ENCODE measurements at places on chromosomes 5 and 9.

- no peak for DNase-seq
Measured at GRCh38 chr5:5188376-5189050, 48.4 kb downstream of the ADAMTS16 start.

DNA sequence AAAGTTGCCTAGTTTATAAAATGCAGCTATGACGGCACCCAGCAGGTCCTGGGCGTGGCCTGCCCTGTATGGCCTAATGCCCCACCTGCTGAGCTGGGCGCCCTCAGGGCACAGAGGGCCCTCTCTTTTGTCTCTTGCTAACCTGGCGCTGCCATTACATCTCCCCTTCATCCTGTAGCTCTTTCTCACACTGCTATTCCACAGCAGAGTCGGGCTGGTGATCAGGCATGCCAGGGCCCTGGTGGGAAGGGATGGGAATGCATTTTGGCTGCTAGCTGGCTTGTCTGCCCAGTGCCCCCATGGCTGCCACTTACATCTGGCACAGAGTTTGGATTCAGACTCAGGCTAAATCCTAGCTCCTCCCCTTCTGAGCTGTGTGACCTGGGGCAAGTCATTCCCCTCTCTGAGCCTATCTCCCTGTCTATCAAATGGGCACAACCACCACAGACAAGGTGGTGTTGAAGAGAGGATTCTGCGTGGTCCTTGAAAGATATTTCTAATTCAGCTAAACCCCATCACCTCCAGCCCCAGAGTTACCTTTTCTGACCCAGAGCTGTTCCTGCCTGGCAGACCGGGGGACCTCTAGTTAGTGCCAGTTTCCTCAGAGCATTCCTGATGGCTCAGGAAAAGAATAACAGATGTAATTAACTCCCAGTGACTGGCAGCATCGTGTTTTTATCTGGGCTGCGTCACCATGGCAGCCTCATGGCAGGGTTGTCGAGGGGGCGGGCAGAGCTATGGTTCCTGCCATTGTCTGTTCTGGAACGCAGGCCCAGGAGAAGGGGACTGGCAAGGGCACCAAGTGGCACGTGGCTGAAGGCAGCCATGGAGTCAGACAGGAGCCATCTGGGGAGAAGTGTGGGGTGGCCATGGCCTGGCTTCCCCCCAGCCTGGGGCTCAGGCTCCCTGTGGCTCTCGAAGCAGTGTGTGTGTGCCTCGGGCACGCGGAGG, 6.3 kb downstream of the PRR7 start:
- DNase-seq, result no peak

- no peak for DNase-seq
Measured at GRCh38 chr5:154517181-154517580, 39.2 kb upstream of the HAND1 start.

DNA sequence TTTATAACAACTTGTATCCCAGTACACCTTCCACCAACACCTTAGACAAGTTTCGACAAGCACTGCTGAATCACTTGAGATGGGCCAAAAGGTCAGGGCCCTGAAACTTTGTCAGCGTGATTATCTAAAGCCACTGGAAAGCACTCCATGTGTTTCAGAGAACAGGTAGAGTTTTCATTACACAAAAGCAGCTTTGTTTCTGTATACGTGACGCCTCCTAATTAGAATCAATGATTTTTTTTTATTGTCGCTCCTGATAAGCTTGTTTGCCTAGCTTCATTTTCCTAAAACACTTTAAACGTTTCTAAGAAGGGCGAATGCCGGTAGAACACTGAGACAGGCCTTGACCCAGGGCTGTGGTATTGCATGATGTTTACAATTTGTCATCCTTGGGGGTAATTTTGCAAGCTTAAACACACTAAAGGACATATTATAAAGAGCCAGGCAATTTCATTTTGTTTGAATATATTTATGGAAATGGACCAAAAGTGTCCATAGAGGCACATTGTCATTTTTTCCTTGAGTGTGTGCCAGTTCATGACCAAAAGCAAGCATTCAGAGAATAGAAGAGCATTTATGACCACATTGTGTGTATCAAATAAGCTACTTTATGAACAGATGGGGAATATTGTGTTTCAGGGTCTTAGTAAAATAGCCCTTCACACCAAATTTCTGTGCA, 193.6 kb downstream of the GLIS3 start:
- no peak for DNase-seq

DNA sequence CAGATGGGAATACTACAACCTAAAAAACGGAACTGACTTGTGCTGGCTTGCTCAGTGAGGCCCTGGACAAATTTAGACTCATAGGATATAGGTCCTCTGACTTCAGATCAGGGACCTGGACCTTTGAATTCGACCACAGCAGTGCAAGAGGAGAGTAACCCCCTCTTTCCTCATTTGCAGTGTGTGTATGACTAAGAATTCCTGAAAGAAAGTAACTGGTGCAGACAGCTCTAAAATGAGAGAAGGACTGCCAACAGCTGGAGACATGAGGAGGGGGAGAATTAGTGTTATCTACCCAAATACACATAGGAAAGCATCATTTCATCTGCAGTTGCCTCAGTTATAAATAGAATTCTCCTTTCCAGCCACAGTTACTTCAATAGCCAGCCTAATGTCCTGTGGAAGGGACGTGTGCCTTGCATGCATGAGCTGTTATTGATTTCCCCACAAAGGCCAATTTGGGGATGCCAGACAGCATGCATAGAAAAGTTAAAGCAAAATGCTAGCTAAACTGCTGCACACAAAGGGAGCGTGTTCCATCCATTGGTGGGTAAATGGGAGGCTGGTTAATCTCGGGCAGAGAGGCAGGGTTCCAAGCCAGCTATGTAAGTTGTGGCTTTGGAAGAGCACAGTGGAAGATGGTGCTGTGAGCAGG, 442.7 kb downstream of the CDK5RAP2 start:
- DNase-seq, result no peak

- no peak for DNase-seq
Measured at GRCh38 chr5:59187857-59188256, 605.0 kb downstream of the RAB3C start.

- no peak for DNase-seq
Measured at GRCh38 chr5:159763562-159763961, 152.7 kb upstream of the ADRA1B start.

DNA sequence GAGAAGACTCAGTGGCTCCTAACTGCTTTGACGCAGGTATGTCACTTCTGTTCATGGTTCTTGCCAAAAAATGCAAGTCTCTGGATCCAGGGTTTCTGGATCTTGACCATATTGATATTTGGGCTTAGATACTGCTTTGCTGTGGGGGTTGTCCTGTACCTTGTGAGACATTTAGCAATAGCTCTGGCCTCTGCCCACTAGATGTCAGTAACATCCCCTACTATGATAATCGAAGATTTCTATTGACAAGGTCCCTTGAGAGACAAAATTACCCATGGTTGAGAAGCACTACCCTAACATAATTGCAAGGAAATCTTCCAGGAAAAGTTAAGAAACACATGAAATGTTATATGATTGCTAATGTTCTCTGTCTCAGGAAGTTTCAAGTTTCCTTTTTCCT, 285.4 kb downstream of the TMEM232 start:
- DNase-seq, result no peak
